Liver (tissue), 10 donors: ENCODE measurements at places on chromosomes 12 and 14.

DNA sequence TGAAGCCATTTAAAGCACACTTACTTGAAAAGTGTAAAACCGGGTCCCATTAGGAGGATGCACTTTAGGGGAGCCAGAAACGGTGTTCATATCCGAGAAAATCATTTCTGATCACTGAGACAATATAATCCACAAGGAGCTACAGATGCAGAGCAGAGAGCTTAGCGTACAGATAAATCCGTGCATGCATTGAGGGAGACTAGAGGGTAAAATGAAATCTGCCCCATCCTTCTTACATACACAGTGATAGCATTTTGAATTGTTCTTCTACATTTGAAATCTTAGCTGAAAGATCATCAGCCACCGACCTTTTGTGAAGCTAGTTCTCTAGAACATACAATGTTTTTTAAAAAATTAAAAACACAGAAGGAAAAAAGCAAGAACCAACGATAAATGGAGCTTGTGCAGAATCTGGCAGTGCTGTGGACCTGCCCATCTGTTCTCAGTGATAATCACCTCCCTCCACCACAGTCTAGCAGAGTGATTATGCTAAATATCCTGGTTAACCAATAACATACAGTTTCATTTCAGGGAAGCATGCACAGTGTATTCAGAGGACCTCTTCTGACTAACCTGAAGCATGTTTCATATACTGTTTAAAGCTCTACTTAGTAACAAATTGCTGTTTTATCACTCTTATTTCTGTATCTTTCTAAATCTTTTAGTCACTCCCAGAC, 161.1 kb downstream of the PPFIA2 start:
- DNase-seq = no peak

GRCh38 chr12:71636704-71637115, 26.9 kb downstream of the ZFC3H1 start:
- no peak for DNase-seq

DNA sequence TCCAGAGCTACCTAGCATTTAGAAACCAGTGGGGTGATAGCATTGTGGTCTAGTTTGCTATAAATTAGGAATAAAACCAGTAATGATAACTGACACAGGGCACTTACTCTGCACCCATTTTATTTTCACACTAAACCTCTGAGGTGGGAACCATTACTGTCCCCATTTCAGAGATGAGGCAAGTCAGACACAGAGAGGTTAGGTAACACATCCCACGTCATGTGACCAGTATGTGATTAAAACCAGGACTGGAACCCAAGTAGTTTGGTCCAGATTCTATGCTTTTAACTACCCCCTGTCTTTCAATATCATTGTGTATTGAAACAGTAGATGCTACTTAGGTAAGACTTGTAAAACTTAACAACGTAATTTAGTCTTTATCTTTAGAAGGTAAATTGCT, 110.2 kb downstream of the PLXNC1 start:
- DNase-seq = no peak

DNA sequence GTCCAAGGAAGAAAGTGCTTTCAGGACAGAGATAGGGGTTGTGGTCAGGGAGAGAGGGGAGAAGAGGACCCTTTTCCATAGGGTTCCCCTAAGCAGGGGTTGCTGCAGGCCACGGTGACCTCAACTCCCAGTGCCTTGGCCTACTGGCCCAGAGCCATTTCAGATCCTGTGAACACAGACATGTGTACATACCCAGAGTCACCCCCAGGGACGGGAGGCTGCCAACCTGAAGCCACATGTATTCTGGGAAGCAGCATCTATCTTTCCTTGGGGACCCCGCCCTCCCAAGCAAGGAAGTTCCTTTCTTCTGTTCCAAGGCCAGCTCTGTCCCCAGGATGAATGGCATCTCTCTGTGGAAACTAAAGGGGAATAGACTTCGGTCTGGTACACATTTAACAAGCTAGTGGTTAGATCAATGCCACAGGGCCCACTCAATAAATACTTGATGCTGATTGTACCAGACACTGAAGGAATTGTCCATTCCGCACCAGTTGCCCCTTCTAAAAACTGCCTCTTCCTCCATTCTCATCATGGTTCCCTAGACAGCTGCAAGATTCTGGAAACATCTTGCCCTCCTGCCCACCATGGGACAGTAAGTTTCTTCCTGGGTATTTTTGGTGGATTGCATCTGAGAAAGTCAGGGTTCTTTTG, 25.2 kb upstream of the DGLUCY start:
- DNase-seq = no peak
